ENCODE measurements at places on chromosomes 1 and 21.

- no peak for DNase-seq
Measured at GRCh38 chr1:111556325-111557037, 53.0 kb upstream of the ADORA3 start.

DNA sequence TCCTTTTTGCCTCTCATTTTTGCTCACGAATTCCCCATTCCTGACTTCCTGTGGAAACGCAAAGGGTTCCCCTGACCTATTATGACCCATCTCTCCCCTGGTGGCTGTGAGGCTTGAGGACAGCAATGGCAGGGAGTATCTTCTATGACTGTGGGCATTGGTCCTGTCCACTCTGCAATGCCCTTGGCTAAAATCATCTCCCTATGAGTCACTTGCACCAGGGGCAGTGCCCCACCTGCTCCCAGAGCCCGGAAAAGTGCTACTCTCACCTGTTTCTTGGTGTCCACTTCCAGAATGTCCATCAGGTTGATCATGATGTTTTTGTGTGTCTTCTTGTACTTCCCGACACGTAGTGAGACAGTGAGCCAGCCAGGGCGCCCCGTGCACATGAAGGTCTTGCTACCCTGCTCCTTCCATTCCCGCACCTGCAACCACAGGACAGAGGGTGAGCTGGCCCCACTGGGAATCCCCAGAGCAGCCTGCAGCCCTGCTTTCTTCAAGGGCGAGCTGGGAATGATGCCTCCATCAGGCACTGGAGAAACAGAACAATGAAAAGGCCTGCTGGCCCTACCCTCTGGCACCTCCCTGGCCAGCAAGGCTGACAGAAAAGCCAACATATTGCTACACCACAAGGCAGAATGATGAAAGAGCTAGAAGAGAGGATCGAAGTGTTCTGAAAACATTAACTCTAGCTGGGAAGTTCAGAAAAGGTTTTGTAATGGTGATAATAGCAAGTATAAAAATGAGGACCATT, 3.5 kb downstream of the DHCR24 start:
- no peak for DNase-seq

DNA sequence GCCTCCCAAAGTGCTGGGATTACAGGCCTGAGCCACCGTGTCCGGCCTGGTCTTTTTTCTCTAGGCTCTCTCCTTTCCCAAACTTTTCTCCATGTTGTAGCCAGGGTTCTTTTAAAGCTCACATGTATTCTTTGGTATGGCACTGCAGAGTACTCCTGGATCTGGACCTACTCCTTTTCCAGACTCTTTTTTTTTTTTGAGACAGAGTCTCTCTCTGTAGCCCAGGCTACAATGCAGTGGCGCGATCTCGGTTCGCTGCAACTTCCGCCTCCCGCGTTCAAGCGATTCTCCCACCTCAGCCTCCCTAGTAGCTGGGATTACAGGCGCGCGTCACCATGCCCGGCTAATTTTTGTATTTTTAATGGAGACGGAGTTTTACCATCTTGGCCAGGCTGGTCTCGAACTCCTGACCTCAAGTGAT, 602 bp upstream of the MED18 start:
- DNase-seq, result no peak

DNA sequence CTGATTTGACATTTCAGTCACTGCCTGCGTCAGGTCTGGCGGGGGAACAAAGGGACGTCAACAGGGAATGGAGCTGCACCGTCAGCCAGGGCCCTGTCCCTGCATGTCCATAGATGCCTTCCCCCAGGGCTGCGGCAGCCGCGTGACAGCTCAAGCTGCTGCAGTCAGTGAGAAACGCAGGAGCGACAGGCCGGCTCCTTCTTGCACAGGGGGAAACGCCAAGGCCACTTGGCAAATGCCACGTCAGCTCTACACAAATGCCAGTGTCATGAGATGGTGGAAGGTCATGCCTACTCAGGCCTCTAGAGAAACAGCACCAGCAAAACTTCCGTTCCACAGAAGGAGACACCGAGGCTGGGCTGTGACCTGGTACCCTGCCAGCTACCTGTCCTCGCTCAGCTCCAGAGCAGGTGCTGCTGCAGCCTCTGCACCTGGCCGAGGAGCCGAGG, 37.7 kb downstream of the SYF2 start:
- no peak for DNase-seq

GRCh38 chr1:86200901-86201300, 44.3 kb upstream of the COL24A1 start:
- DNase-seq, result no peak

- no peak for DNase-seq
Measured at GRCh38 chr1:6574025-6574620, 5.7 kb upstream of the ZBTB48 start.

GRCh38 chr1:150957666-150958065, 17.0 kb downstream of the CERS2 start:
- DNase-seq, result no peak

DNA sequence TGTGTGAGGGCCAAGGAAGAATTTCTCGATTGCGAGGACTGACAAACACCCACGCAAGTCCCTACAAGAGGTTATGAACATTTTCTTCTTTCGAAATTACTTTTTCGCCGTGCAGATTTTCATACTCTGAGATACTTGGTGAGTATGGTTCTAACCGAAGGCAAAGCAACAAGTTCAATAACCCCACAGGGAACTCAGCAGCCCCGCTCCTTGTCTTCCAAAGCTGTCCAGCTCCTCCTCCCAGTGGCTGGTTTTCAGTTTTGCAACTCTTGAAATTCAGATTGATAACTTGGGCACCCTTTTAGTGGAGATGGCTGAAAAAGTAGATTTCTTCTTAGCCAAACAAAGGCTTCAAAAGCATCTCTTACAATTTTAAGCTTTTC, 154.4 kb downstream of the SETD4 start:
- DNase-seq, result no peak

- DNase-seq, result no peak
Measured at GRCh38 chr1:65431111-65431705, 10.7 kb downstream of the LEPR start.

DNA sequence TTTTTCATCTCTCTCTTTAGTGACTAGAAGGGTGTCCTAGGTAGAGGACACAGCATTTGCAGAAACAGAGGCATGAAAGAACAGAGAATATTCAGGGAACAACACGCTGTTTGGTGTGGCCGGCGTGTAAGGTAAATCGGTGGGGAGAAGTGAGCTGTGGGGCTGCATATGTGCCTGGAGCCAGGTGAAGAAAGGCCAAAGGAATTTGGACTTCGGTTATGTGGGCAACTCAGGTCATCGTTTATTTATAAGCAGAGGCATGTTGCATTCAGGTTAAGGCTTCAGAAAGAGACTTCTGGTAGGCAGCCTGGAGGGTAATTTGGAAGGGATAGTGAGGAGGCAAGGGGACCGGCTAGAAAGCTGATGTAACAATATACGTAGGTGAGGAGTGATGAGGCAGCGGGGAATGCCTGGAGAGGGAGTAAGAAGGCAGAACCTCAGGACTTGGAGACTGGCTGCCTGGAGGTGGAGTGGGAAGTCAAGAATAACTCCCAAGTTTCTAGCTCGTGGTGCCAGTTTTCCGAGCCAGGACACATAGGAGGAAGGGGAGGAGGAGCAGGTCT, 64.1 kb upstream of the ACOT11 start:
- no peak for DNase-seq

DNA sequence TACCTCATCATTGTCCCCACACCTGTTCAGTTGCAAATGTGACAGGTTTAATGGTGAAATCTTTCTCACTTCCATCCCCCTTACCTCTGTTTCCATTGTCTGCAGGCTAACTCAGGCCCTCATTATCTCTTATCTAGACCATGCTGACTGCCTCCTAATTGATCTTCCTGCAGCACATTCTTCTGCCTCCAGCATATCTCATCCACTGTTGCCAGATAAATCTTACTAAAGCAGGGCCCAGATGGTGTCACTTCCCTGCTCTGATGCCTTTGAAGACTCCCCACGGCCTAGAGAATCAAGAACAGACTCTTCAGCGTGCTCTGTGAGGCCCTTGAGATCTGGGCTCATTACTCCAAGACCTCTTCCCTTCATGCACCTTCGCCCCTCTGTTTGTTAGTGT, 230.1 kb downstream of the DUSP10 start:
- DNase-seq, result no peak

- DNase-seq, result no peak
Measured at GRCh38 chr1:15760520-15761211, 2.1 kb downstream of the FBLIM1 start.

- DNase-seq, result no peak
Measured at GRCh38 chr1:11960276-11960675, 20.0 kb upstream of the MFN2 start.

GRCh38 chr1:183023601-183024316, 539 bp downstream of the LAMC1 start:
- peak; percentile 14 for DNase-seq

Data from NCI-H1417 treated with DMSO at 0.1 percent for 48 hours (cell line).